ENCODE measurements at places on chromosomes 1 and 21.

DNA sequence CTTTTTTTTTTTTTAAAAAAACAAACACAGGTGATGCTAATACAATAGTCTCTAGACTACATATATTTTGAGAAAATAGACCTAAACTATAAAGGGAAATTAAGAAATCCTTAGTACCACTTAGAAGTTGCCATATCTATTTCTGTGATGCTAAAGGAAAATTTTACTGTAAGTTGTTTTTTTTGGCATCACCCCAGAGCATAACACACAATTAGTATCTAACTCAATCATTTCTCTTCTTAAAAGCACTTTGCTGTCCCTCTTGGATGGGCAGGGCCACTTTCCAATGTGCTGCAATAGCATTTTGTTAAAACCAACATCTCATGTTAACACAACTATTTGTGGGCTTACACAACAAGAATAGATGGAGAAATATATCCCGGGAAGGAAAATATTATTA lies 91.9 kb downstream of the GABPA start:
- DNase-seq: no peak

- no peak for DNase-seq
Measured at GRCh38 chr1:169529068-169529642, 43.4 kb upstream of the SLC19A2 start.

GRCh38 chr1:223087291-223088255 lies 55.5 kb downstream of the TLR5 start:
- no peak for DNase-seq

GRCh38 chr1:150256554-150257341 lies 826 bp upstream of the CA14 start:
- DNase-seq: no peak

DNA sequence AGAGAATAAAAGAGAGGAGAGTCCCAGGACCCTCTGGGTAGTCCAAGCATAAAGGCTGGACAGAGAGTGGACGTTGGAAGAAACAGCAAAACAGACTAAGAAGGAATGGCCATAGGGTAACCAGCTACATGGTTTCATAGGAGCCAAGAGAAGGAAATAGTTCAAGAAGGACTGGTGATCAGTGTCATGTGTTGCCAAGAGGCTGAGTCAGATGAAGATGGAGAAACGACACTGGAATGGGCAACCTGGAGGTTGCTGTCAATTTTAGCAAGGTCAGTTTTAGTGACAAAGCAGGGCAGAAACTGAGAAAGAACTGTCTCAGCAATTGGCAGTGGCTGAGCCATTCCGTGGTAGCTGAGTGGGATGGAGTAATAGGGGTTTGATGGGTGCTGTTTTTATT lies 41.4 kb downstream of the HMGB4 start:
- no peak for DNase-seq

GRCh38 chr21:41537356-41537755 lies 29.4 kb upstream of the TMPRSS2 start:
- DNase-seq: no peak

DNA sequence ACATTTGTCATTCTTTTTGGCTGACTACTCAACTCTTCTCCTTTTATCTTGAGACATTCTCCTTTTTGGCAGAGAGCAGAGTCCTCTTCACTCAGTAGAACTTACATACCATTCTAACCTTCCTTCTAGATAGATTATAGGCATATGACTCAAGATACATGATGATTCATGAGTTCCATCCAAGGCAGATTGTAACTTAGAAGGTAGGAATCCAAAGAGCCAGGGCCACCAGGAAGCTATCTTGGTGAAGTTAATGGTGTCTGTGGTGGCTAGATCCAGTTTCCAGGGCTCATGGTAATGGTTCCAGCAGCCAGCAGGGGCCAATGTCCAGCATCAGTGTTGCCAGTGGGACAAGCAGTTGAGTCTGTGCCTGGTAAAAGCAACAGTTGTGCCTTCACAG lies 76.1 kb upstream of the KIAA0040 start:
- no peak for DNase-seq

- no peak for DNase-seq
Measured at GRCh38 chr1:92934395-92935378, 26.6 kb downstream of the DIPK1A start.

GRCh38 chr1:29254346-29254745 lies 18.0 kb downstream of the PTPRU start:
- DNase-seq: no peak

DNA sequence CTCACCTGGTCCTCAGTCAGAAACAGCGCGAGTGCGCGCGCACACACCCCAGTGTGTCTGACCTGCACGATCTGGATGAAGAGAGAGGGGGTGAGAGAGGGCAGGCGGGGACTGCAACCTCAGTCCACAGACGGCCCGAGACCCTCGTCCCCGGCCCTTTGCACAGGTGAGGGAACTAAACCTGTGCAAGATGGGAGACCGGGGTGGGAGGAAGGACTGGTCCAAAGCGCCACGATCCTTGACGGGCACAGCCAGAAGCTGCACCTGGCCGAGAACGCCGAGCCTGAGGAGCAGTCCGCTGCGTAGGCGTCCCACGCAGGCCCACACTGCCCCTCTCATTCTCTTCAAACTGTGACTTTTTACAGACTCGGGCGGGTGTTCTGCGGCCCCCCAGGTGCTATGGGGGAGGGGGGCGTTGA lies 519 bp upstream of the IQCC start:
- DNase-seq: no peak

GRCh38 chr1:15678578-15678977 lies 5.5 kb upstream of the PLEKHM2 start:
- DNase-seq: no peak
